NCI-H510A (cell line): ENCODE measurements at places on chromosomes 12 and 14.

GRCh38 chr12:113278633-113279032 lies 56.3 kb downstream of the SLC8B1 start:
- peak; percentile 34 for DNase-seq

- no peak for DNase-seq
These were observed 18.7 kb upstream of the CTDSP2 start for GRCh38 chr12:57865084-57865751.

GRCh38 chr12:125824276-125824675 lies 759.0 kb downstream of the AACS start:
- no peak for DNase-seq

DNA sequence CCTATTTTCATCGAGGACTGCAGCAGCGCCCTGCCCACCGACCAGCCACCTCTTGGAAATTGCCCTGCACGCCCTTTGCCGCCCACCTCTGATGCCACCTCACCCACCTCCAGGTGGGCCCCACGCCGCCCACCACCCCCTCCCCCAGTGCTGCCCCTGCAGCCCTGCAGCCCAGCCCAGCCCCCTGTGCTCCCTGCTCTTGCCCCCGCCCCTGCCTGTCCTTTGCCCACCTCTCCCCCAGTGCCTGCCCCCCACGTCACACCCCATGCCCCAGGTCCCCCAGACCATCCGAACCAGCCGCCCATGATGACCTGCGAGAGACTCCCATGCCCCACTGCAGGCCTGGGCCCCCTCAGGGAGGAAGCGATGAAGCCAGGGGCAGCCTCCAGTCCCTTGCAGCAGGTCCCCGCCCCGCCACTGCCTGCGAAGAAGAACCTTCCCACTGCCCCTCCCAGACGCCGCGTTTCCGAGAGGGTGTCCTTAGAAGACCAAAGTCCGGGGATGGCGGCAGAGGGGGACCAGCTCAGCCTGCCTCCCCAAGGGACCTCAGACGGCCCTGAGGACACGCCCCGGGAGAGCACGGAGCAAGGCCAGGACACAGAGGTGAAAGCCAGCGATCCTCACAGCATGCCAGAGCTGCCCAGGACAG lies 96.5 kb downstream of the LGMN start:
- DNase-seq, result no peak

DNA sequence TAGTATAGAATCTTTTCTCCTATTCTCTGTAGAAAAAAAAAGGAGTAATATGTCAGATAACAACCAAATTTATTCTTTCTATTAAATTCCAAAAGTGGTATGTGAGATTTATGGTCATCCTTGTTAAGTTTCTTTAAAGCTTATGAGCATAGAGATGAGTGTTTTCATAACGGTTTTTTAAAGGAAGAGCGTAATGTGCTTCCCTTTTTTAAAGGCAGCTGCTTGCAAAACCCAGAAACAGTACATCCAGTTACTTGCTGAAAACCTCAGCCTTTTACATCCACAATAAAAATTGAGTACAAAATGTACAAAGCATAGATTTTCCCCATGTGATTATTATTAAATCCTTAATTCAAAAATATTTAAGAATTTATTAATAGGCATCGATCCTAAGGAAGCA lies 53.6 kb upstream of the CD163 start:
- DNase-seq, result no peak

GRCh38 chr12:102202556-102202955 lies 4.9 kb upstream of the PMCH start:
- DNase-seq, result no peak

DNA sequence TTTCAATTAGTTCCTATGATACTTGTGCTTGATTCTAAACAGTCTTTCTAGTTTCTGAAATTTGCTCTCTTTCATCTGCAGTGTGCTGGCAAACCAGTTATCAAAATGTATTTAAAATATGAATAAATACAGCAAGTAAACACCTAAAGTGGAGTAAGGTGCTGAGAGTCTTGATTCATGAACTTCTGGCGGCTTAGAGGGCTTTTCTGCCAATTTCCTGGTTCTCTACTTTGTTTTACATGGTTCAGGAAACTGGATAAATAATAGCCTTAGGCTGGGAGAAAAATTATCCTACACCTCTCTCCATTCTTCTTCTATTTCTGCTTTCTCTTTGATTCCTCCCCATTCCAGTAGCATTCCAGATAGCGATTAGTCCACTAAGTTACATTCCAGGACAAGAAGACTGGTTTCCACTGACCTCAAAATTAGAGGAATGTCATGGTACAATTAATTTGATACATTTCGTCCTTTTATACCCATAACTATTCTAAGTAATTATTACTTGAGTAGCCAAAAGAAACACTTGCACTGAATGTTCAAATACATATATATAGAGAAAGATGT lies 14.9 kb downstream of the ATP2B1 start:
- no peak for DNase-seq

GRCh38 chr12:126772171-126772864 lies 1494.7 kb upstream of the TMEM132C start:
- DNase-seq, result no peak

GRCh38 chr14:28542040-28542439 lies 224.5 kb upstream of the FOXG1 start:
- DNase-seq, result no peak

DNA sequence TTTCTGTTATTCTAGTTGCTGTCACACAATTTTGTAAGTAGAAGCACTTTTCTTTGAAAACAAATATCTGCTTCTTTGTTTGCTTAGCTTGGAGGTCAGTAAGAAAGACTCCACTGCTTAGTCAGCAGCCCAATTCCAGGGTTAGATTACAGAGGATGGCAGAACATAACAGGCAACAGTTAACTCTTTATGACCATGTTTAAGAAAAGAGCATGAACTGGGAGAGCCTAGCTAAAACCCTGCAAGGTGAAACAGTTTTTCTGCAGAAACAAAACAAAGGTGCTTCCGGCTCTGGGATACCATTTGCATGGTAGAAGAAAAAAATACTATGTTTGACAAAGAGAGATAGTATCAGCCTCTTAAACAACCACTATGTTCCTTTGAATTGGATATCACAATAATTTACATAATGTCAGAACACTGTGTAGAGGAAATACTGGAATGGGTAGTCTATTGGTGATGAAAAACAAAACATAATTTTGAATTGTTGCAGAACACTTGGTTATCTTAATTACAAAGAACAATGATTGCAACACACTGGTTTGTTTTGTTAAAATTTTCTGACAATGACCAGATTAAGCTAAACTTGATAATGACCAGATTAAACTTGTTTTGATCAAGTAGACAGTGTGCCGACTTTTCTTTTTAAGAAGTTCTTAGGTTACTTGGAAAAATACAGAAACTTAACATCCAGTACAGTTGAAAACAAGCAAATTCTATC lies 22.4 kb upstream of the PPM1H start:
- DNase-seq, result no peak

DNA sequence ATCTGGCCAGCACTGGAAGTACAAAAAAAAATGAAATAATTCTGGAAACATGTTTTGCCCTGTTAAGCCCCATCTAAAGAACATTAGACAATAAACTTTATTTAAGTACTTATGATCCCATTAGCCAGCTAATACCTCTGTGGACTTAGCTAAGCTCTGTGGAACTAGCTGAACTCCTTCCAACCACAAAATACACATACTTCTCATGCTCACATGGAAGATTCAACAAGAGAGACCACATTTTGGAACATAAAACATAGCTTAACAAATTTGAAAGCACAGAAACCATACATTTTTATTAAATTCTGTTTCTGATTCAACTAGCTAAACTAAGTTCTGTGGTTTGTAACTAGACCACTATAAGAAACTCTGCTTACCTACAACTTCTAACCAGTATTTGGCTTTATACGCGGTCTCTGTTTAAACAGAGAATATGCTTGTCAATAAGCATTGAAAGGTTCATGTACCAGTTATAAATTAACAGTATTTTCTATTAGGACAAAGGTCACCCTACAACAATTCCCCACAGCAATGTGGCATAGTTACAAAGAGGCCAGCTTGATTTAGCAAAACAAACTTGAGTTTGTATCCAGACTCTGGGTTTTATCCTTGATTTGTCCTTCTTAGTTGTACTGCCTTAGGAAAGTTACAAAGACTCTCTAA lies 300.1 kb downstream of the C12orf50 start:
- DNase-seq, result no peak
